ENCODE measurements at places on chromosomes 6 and 20.

DNA sequence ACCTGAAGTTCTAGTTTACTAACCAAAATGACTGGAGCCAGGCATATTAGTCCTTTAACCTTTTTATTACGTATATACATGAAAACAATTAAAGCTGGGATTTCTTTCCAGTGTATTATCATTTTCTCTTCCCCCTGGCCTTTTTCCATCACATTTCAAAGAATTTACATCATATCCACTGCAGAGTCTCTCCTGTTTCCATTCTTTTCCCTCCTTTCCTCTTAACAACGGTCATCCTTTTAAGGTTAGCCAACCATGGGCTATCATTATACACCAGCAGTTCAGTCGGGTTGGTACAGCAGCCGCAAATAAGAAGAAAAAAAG lies 104.6 kb downstream of the TFAP2A start:
- no peak for DNase-seq

DNA sequence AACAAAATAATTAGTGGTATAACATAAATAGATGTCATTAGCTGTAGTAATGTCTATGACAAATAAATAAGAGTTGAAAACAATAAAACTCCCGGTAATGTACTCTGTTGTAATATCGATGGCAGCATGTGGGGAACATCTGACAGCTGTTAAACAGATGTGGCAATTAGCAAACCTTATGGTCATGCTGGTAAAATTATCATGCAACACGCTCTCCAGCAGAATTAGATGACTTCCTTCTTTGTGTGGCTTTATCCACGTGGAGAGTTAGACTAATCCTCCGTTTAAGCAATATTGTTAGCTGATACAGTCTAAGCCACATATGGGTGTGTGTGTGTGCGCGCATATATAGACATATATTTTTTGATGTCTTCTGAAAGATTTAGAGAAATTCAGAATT lies 77.7 kb upstream of the ZFP64 start:
- no peak for DNase-seq

- no peak for DNase-seq
Measured at GRCh38 chr6:42624601-42625000, 60.8 kb downstream of the UBR2 start.

DNA sequence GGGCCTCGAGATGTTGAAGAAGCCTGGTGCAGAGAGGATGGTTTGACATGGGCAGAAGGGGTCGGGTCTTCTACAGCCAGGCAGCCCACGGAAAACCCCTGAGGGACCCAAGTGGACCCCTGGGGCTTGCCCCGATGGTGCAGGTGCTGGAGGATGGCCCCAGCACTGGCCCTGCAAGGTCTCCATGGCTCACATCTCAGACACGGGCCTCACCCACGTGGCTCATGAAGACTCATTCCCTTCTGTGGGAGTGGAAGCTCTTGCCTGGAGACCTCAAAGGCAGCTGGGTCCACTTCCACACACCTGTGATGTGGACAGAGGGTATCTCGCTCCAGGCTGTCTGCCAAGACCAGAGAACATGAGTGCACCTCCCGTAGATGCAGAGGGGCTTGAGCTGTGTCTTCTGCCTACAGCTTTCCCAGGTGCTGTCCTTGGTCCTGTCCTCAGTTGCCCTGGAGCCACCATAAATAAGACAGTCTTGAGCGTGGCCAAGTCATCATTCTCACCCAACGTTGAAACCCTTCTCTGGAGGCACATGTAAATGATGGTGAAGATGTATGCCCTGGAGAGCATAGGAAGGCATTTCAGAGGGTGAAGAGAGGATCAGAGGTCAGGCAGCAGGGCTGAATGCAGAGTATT lies 108.0 kb downstream of the SYNDIG1 start:
- no peak for DNase-seq

DNA sequence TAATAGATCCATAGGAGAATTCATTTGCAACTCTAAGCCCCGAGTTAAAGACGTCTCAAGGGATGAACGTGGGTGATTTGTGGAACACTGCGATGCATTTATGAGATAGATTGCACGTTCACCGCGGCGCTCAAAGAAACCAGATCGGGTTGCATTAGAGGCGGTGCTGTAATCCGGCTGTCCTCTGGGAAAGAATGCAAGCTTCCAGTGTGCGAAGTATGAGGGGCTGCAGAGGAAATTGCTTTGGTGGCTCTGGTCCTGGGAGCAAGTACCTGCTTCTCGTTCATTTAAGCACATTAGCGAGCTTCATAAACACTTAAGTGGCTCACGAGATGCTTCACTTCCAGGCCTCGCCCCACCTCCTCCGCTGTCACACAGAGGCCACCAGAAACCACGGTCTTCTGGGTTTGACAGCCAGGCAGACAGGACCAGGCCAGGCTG lies 182.3 kb downstream of the CDH4 start:
- no peak for DNase-seq

GRCh38 chr6:15336900-15337560 lies 91.2 kb downstream of the JARID2 start:
- DNase-seq, result no peak

DNA sequence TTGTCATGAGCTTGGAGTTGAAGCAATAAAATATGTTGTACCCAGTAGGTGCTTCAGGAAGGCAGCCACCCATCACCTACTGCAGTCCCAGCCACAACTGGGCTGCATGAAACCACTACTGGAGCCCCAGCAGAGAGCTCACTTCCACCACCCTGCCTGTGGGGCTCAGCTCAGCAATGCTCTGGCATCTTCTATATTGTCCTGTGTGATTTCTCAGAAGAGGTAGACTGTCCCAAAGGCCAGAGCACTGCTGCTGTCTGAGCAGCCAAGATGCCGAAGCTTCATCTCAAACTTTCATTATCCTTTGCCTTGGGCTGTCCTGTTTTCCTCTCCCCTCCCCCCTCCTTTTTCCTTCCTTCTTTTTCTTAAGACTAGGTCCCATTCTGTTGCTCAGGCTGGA lies 126.9 kb downstream of the DHX35 start:
- no peak for DNase-seq

DNA sequence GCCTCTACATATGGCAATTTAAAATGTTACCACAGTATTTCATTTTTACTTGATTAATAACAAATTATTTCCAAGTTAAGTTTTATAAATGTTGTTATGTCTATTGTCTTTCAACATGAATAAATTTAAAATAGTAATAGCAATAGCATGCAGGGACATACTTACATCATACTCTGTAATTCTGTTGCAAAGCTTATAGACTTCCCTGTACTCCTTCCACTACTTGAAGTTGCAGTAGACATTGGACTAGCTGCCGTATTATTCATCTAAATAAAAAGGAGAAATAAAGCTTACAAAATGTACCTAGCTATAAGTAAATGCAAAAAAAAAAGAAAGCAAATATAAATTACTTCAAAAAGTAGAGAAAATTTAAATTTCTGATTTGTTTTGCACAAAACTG lies 12.7 kb downstream of the SUPT3H start:
- DNase-seq, result no peak

DNA sequence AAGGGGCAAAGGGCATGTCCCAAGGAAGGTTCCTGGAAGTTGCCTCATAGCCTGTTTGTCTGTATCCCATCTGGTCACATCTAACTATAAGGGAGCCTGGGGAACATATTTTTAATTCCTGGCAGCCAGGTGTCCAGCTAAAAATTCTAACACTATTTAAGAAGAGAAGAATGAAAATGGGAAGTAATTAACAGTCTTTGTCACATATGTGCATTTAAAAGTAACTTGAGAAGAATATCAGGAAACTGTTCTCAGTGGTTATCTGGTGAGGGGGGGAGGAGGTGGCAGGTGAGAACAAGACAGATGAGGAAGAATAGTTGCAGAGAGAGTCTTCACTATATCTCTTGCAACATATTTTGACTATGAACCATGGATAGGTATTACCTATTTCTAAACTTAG lies 75.5 kb upstream of the ELOVL5 start:
- no peak for DNase-seq

DNA sequence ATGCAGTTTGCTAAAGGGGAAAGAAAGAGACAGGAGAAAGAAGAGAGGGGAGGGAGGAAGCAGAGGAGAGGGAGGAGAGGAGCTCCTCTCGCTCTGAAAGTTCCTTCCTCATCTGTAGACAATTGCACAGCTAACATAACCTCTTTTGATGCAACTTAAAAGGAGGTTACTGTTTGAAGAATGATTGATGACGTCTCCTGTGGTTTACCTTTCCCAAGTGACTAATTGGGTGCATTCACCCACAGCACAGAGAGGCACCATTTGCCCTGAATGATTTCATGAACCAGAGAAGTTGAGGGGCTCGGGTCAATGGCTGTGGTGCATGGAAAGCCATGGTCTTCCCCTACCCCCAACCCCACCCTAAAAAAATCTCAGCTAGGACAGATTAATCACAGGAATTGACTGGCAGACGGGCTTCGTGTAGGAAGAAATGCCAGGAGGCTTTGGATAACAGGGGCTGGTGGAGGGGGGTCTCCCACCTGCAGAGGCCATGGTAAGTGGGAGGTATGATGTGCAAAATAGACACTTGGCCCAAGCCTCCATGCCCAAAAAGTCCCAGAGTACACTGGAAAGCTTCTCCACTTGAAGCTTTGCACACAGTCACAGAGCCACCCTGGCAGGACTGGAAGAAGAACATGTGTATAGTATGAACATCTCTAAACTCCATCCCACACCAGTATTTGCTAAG lies 213.7 kb downstream of the ANKRD60 start:
- DNase-seq, result no peak

DNA sequence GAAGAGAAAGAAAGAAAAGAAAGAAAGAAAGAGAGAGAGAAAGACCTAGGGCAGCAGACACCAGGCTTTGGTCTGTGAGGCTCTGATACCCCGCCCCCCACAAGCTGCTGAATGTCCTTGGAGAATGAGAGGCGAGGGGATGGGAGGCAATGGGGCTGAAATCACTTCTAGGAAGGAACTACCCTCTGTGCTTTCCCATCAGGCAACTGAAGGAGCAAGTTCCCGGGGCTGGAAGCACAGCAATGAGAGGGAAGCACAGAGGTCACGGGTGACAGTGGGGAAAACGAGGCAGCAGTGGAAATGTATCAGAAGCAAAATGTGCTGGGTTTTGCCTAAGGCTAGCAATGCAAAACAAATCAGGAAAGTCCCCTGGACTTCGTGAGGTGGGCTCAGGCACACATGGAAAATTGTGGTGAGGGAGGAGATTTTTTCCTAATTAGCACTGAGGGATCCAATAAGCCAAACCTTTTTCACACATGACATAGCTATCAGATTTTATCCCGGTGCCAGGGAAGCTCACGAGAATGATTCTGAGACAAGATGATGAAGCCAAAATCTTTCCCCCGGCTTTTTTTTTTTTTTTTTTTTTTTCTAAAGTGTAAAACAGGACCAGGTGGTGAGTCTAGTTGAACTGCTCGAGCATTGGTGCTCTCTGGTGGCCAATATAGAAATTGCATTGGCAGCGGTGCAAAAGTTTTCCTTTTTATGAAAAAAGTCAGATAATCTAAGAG lies 16.8 kb upstream of the ARFGEF2 start:
- DNase-seq, result peak; percentile 59
